Fibroblast of lung (primary cell): ENCODE measurements at places on chromosomes 5 and 9. TPM values are rescaled to one million over a fixed set of nuclear protein-coding genes. Genes with fewer than 3 reads are reported as not detected.

DNA sequence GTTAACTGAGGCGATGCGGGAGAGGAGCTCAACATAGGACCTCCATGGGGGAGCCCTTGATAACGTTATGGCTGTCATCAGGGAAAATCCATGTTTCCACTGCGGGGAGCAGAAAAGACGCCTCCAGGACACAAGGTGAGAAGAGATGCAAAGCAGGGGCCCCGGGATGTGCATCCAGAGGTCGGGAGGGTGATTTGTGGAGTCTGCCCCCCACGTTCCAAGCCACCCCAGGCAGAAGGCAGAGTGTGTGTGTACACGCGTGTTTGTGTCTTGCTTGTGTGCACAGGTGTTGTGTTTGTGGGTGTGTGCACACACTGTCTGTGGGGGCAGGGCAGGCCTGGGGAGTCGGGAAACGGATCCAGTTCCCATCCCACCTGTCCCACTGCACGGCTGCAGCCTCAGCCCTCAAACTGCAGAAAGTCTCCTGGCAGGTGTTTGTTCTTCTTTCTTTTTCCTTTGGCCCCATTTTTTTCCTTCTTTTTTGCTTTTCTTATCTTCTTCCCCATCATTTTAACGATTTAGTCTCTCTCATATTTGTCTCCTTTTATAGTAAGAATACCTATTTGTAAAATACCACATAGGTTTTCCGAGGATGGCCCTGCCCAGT, 17.4 kb upstream of the PLEKHG4B start:
- DNase-seq, result no peak

- DNase-seq, result no peak
Measured at GRCh38 chr5:13934921-13935320, 9.6 kb downstream of the DNAH5 start.

RNF183 gene
- total RNA-seq, result not detected in 2 replicates

HTR4 gene
- not detected in 2 replicates for total RNA-seq
